ENCODE measurements at places on chromosomes 11 and 22.

DNA sequence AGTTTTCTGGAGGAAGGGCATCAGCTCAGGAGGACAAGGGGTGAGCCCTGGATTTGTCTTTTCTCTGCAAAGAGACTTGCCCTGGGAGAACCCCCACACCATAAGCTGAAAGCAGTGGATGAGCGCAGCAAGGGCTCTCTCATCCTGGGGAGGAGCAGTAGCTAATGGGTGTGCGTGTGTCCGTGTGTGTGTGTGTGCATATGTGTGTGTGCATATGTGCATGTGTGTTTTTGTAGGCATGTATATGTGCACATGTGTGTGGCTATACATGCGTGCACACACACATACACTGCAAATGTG, 45.3 kb downstream of the SMIM38 start:
- no peak for DNase-seq

DNA sequence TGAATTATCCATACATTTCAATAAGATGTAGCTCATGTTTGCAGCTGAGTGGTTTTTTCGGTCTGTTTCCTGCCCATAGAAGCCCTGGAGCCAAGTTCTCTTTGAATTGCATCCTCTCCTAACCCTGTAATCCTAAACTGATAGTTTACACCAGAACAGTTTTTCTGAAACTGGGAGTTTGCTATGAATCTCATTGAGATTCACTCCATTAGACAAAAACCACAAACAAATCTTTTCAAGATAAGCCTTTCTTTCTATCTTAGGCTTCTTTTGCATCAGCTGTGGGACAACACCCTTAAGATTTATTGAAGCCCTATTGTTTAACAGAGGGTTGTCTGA, 324.8 kb downstream of the DYNC2H1 start:
- DNase-seq = no peak

GRCh38 chr11:120244476-120245365, 4.8 kb downstream of the POU2F3 start:
- no peak for DNase-seq

DNA sequence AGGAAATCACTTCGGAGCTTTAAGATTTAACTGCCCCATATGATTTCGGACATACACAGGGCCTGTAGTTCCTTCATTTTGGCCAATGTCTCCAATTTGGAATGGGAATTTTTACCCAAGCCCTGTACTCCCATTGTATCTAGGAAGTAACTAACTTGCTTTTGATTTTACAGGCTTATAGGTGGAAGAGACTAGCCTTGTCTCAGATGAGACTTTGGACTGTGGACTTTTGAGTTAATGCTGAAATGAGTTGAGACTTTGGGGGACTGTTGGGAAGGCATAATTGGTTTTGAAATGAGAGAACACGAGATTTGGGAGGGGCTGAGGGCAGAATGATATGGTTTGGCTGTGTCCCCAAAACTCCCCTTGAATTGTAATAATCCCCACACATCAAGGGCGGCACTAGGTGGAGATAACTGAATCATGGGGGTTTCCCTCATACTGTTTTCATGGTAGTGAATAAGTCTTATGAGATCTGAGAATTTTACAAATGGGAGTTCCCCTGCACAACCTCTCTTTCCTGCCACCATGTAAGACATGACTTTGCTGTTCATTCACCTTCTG, 130.5 kb downstream of the LARGE1 start:
- no peak for DNase-seq

Data from stimulated activated CD4-positive, alpha-beta T cell treated with anti-CD3 and anti-CD28 coated beads, Interleukin-15, amount 100 ng/mL, for 1 hour (primary cell).